ENCODE measurements at places on chromosomes 3 and 15. TPM values are rescaled to one million over a fixed set of nuclear protein-coding genes. Genes with fewer than 3 reads are reported as not detected.

DNA sequence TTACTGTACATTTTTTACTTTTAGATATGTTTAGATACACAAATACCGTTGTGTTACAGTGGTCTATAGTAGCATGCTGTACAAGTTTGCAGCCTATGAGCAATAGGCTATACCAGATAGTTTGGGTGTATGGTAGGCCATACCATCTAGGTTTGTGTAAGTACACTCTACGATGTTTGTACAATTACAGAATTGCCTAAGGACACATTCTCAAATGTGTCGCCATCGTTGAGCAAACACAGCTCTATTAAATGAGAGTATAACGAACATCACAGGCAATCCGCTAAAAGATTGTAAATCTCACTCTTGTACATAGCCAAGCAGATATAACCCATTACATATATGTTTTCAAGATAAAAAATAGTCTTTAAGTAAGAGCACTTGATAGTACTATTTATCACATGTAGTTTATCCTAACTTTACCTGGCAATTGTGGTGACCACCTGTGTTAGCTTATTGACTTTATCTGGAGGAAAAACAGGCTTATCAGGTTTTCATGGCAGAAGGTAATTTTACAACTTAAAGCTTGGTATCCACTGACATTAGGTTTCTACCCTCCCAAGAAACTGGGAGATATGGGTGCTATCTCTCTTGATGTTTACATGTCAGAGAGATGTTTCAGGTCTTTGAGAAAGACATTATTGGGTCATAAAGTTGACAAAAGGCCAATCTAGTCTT, 898.7 kb downstream of the NSUN3 start:
- no peak for DNase-seq

GRCh38 chr3:69282181-69282580, 103.7 kb downstream of the FRMD4B start:
- DNase-seq: no peak

DNA sequence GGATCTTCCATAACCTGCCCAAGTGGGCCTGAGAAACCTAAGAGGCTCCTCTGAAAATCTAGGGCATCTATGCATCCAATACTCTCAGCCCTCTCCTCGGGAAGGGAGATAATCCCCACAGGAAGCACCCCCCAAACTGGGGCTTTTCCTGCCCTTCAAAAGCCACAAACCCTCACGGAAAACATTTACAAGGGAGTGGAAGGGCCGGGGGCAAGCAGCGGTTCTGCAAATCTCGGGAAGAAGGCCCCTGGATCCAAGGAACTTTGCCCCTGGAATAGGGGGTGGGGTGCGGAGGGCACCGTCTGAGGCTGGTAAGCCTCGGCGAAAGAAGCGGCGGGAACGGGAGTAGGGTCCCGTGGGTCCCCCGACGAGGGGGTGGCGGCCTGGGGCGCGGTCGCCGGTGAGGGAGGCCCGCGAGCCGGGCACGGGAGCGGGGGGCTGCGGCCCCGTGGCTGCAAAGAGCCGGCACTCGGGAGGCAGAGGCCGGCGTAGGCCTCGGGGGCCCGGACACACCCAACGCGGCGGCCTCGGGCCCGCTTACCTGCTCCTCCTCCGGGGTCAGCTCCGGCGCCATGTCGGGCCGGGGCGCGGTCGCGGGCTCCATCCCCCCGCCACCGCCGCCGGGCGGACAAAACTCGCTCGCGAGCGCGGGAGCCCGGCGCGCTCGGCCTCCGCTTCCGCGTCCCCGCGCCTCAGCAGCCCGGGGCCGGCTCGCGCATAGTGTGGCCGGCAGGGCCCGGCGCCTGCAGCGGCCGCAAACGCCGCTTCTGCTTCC, 755 bp downstream of the PTPN9 start:
- no peak for DNase-seq

DNA sequence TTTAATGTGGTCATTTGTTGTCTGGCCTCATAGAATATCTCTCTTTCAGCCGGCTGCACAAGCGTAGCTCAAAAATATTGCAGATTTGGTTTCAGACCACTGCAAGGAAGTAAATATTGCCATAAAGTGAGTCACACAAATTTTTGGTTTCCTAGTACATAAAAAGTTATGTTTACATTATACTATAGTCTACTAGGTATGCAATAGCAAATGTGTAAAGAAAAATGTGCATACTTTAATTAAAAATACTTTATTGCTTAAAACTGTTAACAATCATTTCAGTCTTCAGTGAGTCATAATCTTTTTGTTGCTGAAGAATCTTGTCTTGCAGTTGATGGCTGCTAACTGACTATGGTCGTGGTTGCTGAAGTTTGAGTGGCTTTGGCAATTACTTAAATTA, 425.1 kb upstream of the ROBO1 start:
- DNase-seq: no peak

DNA sequence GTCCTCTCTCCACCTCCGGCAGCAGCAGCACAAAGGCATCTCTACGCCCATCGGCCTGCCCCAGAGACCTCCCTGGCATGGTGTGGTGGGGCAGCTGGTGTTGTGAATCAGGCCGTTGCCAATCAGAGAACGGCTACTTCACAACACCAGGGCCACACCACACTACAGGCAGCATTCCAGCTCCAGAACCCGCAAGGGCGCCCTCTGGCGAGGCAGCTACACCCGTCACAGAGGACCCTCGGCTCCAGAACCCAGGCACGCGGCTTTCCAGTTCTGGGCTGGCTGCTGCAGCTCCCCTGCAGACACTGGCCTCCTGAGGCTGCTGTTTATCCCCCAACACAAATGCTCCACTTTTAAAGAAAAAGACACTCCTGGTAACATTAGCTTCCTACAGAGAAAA, 127.5 kb upstream of the TOPAZ1 start:
- DNase-seq: peak; percentile 71

- DNase-seq: no peak
Observed at GRCh38 chr3:4821338-4821737, 157.9 kb upstream of the BHLHE40 start.

DNA sequence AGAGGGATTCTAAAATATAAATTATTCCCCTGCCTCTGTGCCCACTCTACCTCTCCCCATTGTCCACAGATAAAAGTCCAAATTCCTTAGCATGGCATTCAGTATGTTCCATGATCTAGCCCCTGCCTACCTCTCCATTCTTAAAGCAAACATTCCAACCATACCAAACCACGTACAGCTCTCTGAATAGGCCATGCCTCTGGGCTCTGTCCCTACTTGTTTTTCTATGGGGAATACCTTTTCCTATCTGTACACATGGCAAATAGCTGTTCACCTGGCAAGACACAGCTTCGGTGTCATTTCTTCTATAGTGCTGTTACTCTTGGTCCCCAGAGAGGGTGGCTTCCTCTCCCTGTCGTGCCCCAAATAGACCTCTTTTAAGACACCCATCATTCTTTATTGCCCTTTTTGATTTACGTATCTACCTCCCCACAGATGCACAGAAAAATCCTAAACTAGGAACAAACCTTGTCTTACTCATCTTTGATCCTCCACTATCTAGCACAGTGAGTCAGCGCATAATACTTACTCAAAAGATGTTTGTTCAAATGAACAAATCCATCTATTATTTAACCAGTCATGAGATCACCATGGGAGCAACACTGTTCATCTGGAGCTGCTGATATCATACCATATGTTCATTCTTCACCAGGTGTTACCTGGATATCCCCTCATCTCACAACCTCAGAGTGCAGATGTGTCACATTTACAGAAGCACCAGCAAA, 329.8 kb downstream of the THSD4 start:
- peak; percentile 39 for DNase-seq

GRCh38 chr3:134624537-134625287, 26.1 kb downstream of the KY start:
- no peak for DNase-seq

DNA sequence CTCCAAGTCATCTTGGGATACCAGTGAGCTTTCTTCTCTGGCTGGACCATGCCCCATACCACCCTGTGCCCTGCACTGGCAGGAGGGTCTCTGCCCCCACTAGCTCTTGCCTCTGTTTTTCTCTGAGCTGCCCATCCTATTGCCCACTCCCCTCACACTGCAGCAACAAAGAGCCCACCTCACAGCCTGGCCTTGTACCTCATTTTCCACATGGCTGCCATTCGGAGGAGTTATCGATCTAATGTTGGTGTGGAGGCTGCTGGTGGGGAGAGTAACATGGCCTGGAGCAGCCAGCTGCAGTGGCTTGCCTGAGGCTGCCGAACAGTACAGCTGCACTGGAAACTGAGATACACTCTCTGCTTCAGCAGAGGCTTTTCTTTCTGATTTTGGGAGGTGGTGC, 65.7 kb upstream of the AGBL1 start:
- DNase-seq: no peak

DNA sequence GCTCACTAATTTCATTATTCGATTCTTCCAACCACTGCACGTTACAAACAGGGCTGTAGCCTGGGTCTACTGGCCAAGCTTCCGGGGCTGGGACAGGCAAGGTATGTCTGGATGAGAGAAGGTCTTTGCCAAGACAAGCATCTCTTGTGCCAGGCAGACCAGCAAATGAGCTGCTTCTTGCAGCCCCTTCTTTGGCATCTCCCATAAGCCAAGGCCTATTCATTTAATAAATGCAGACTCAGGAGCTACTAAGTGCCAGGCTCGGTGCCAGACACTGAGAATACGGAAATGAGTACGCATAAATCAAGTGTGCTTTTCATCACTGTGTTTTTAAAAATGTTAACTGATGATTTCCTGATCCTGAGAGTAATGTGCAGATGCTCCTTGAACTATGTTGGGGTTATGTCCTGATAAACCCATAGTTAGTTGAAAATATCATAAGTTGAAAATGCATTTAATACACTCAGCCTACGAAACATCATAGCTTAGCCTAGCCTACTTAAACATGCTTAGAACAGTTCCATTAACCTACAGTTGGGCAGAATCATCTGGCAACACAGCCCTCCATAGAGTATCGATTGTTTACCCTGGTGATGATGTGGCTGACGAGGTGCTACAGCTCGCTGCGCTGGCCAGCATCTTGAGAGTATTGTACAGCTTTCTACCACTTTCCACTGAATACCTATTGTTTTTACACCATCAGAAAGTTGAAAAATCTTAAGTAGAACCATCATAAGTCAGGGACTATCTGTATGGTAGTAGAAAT, 135.0 kb upstream of the CTDSPL start:
- DNase-seq: no peak

GRCh38 chr3:196336319-196337145, 1.7 kb downstream of the TM4SF19 start:
- no peak for DNase-seq

DNA sequence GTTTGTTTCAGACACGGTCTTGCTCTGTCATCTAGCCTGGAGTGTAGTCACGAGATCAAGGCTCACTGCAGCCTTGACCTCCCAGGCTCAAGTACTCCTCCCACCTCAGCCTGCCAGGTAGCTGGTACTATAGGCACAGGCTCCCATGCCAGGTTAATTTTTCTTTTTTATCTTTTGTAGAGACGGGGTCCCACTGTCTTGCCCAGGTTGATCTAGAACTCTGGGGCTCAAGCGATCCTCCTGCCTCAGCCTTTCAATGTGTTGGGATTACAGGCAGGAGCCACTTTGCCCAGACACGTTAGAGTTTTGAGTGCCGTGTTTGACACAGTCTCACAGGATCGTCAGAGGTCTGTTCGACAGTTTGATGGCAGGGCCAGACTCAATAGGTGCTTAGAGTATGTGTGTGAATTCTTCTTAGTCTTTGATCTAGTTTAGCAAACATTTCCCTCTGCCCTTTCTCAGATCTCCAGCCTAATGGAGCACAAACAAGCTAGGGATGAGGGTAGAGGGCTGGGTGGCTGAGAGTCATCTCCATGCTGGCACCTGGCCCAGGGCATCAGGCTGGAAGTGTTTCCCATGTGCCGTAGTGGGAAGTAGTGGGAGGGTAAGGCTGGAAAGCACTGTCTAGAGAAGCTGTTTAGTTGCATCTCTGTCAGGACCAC, 66.1 kb upstream of the DLG1 start:
- no peak for DNase-seq

DNA sequence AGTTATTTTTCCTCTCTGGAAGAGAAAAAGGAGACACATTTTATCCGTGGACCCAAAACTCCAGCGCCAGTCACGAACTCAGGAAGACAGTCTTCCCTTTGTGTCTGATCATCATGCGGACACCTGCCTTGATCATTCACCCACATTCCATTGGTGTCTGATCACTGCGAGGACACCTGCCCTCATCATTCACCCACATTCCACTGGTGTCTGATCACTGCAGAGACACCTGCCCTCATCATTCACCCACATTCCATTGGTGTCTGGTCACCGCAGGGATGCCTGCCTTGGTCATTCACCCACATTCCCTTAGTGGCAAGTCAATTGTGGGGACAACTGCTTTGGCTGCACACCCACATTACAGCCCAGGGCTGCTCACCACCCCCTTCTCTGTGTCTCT, 148.9 kb downstream of the ROBO1 start:
- no peak for DNase-seq

DNA sequence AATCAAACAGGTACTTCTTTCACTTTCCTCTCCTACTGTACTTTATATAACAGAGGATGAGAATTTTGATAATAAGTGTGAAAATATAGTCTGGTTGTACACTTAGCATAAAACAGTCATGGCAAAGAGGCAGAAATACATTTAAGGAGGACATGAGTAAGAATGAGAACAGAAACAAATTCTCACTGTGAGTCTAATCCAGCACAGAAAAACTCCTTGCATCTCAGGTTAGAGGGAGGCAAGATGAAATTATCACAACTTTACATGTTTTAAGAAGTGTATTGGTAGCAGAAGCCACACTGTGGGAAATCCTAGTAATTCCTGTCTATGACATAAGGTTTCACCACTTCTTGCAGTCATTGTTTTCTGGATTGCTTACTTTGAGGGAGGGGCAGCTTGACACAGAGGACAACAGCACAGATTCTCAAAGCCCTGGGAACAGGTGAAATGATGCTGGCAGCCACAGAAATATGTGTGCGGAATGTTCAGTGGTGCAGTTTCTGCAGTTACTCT, 733.6 kb upstream of the GBE1 start:
- DNase-seq: no peak

DNA sequence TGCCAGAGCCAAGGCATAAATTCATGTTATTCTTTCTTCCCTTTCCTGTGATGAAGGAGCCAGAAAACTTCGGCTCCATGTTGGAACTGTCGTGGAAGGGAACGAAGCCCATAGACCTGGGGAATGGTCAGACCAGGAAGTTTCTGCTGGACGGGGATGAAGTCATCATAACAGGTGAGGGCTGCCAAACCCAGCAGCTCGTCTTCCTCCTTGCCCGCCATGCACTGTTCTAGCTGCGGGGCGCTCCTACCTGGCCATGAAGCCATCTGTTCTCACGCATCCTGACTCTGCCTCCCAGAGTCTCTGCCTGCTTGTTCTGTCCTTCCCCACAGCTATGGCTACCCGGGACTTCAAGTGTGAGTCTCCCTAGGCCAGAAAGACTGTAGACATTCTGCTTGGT, 28.2 kb downstream of the FAH start:
- no peak for DNase-seq

XCR1 gene
- not detected for total RNA-seq

PFN2 gene
- total RNA-seq: 127 TPM

EHHADH gene
- total RNA-seq: 12.1 TPM

MFSD1 gene
- total RNA-seq: 58.3 TPM

NMNAT3 gene
- total RNA-seq: 0.93 TPM

LOXL1 gene
- total RNA-seq: not detected

SPTBN5 gene
- 0.03 TPM for total RNA-seq

SNTN gene
- total RNA-seq: not detected
